ENCODE measurements at places on chromosomes 2 and 18. TPM values are rescaled to one million over a fixed set of nuclear protein-coding genes. Genes with fewer than 3 reads are reported as not detected.

The MZT2A gene
- 178 TPM for total RNA-seq

The TRIM54 gene
- total RNA-seq, result not detected

The MBP gene
- total RNA-seq, result 101 TPM

The STAT4 gene
- total RNA-seq, result 125 TPM

DNA sequence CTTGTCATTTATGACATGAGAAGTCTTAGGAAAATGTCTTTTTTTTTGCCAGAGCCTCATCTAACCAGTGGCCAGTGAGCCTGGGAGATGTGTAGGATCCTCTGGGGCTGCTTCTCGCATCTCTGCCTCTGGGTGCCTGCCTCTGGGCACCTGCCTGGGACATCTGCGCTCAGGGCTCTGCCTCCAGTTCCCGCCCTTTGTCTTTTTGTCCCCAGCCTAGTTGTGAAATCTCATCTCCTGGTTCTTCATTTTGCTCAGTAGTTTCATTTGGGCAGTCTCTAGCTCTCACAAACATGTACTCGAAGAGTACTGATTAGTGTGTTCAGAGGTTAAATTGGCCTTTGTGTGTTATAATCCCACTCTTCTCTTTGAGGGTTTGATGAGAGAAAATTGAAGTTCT lies 92.0 kb downstream of the LTBP1 start:
- no peaks in the 10 kb centered on the region for H3K36me3 ChIP-seq
- H3K4me3 ChIP-seq, result no peak overlapping the region
- no peak for DNase-seq
- H3K27ac ChIP-seq, result no peak overlapping the region
- no peaks in the 10 kb centered on the region for H3K4me1 ChIP-seq
- H3K27me3 ChIP-seq, result peaks cover 12% of the 10 kb centered on the region

DNA sequence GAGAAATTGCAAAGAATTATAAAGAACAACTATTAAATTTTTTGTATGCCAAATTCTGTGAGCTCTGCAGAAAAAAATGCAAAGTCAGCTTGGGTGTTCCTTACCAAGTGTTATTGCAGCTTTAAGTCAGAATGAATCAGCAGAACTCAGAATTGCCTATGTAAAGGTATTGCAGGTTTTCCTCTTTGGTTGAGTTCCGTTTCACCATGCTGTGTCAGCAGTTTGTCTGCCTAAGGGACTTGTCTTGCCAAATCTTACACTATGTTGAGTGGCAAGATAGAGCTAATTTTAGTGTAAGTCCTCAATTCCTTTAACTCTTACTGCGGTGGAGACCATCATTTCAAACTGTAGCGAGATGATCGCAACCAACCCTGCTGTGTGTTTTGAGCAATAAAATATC lies 38.8 kb downstream of the ADAM23 start:
- DNase-seq, result no peak
- peaks cover 2% of the 10 kb centered on the region for H3K36me3 ChIP-seq
- H3K27ac ChIP-seq, result no peak overlapping the region
- no peaks in the 10 kb centered on the region for H3K4me1 ChIP-seq

DNA sequence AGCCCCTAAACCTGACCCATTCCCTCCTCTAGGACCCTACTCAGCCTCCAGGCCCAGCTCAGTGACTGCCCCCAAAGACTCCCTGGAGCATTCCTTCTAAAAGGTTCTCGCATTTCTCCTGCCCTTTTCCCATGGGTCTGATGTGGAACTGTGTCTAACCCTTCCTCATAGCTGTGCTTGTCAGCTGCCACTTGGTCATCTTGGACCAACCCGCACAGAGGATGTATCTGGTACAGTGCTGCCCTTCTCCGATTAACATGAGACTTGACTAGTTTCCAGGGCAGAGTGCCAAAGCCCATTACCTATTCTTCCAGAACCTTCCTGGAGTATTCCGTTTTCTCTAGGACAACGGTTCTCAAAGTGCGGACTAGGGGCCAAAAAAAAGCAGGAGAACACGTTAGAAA lies 518 bp upstream of the NFU1 start:
- no peak for DNase-seq
- H3K36me3 ChIP-seq, result peaks cover 5% of the 10 kb centered on the region
- H3K4me1 ChIP-seq, result peaks cover 45% of the 10 kb centered on the region
- peak overlapping the region; percentile 95 for H3K4me3 ChIP-seq

- H3K4me3 ChIP-seq, result no peak overlapping the region
- DNase-seq, result no peak
- no peaks in the 10 kb centered on the region for H3K4me1 ChIP-seq
- no peaks in the 10 kb centered on the region for H3K36me3 ChIP-seq
Observed at GRCh38 chr18:11047817-11048216, 101.6 kb downstream of the PIEZO2 start.

DNA sequence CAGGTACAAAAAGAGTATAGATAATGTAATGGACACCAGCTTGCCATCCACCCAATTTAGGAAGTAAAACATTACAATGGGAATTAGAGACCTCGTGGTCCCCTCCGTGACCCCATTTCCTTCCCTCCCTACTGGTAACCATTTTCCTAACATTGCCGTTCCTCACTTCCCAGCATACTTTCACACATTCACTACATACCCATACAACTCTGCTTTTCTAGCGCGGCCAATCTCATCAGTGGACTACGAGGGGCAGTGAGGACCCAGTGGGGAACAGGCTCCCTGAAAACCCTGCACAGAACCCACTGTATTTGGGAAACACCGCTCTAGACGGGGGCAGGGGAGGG lies 1.1 kb downstream of the ENOSF1 start:
- H3K4me1 ChIP-seq, result peaks cover 54% of the 10 kb centered on the region
- no peaks in the 10 kb centered on the region for H3K27me3 ChIP-seq
- H3K27ac ChIP-seq, result peak overlapping the region; percentile 98
- DNase-seq, result no peak
- H3K4me3 ChIP-seq, result peak overlapping the region; percentile 99
